Stimulated activated naive CD4-positive, alpha-beta T cell treated with Interleukin-2 at 50 U/mL for 16 hours (primary cell): ENCODE measurements at places on chromosomes 2 and 18.
A peak's percentile ranks its signal among the peaks of the same experiment; 100 is the strongest.

- DNase-seq: no peak
Measured at GRCh38 chr2:223633656-223634055, 31.5 kb upstream of the SCG2 start.

DNA sequence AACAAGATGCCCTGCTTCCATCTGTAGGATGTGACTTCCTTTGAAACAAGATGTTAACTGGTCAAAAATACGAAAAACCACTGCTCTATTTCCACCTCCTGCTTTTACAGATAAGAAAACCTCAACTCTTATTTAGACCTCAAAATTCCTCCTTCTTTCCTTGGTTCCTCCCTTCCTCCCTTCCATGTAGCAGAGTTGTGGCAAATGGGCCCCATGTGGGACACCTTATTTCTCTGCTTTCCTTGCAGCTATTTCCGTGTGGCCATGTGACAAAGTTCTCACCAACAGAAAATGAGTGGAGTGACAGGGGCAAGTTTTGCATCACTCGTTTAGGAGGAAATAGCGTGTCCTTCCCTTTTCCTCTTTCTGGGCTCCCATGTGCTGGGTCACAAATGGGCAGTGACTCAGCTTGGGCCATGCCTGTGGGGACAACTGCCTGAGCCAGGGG lies 69.4 kb upstream of the SMAD2 start:
- no peak for DNase-seq

DNA sequence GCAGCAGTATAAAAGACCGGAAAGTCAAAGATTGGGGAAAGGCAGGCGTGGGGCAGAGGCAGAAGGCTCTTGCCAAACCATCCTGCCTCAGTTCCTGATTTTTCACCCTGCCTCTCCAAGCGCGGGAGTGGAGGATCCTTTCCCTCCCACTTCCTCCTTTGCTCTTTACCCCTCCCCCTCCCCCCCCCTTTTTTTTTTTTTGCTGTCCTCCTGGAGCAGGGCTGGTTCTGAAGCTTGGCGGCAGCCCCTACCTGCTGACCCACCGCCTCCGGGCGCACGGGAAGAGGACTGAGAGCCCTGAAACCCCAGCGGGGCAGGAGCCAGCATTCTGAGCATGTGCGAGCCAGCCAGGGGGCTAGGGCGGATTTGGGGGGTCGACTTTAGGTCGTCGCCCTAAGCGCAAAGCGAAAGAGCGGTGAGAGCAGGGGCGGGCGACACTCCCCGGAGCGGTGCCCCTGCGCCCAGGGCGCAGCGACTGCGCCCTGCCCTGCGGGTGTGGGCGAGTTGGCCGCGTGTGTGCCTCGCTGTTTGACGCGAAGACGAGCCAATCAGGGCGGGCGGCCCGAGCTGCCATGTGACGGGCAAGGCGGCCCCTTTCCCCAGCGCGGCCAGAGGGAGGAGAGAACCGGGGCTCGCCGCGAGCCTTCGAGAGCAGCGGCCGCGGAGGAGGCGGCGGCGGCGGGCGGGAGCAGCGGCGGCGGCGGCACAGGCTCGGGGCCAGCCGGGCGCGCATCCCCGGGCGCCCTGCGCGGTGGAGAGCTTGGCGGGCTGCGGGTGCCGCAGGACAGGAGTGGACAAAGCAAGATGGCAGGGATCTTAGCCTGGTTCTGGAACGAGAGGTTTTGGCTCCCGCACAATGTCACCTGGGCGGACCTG lies at the start of gene CERS6:
Gene CERS6, plus strand, starts transcription at position 628 of the 876 bp plus-strand sequence. Its CDS starts 177 bp downstream, at position 805.
- peak; percentile 73 for DNase-seq

DNA sequence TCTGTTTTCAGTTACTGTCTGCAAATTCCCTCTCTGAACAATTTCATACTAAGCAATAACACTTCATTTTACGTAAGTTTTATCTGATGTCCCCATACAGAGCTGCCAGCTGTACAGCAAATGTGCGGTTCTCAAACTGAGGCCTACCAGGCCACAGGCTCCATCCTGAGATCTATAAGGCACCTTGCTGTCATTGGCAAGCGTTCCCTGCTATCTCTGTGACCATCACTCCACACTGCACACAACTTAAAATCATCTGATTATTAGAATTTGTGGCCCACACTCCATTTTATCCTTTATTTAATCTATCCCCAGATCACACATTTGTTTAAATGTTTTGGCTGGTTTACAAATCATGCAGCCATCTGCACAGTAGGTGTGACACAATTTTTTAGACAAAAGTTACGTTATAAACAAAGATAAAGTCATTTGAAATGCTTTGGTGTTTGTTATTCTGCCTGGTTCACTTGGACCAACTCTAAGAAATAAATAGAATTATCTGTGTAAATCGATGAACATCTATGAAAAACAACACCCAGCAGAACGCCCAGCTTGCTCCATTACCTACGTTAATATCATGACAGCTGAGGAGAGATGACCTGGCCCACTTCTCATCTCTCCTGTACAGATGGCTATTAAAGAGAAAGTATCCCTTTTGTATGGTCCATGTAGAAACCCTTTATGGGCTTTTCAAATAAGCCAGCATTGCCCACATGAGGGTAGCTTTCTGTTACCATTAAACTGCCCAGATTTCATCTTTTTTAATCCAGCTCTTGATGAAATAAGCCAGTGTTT lies 162.4 kb downstream of the ZNF521 start:
- DNase-seq: no peak

- DNase-seq: no peak
Measured at GRCh38 chr18:44826418-44827259, 146.0 kb downstream of the SETBP1 start.

DNA sequence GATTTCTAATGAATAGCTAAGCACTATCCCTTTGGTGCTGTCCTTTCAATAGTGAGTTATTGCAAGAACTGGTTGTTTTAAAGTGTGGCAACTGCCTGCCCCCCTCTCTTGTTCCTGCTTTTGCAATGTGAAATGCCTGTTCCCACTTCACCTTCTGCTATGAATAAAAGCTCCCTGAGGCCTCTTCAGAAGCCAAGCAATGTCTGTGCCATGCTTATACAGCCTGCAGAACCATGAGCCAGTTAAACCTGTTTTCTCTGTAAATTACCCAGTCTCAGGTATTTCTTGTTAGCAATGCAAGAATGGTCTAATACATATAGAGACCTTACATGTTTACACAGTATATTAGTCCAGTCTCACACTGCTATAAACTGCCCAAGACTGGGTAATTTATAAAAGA lies 15.0 kb upstream of the METTL21A start:
- DNase-seq: no peak

GRCh38 chr18:49183921-49184320 lies 233.2 kb upstream of the SMAD7 start:
- DNase-seq: no peak

DNA sequence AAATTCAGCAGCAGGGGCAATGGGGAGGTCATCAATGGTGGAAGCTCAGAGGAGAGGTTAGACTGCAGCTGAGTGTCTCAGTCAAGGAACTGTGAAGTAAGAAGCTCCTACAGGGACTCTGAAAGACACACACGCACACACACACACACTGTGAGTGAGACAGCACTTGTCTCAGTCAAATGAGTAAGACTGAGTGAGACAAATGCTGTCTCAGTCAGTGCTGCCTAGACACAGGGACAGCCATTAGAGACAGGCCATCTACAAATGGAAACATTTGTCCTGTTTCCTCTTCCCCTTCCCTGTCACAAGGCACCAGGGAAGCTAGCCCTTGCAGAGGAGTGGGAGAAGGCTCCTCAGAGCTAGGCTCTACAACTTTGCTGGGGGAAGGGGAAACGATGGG lies 577.4 kb upstream of the GCFC2 start:
- DNase-seq: no peak

DNA sequence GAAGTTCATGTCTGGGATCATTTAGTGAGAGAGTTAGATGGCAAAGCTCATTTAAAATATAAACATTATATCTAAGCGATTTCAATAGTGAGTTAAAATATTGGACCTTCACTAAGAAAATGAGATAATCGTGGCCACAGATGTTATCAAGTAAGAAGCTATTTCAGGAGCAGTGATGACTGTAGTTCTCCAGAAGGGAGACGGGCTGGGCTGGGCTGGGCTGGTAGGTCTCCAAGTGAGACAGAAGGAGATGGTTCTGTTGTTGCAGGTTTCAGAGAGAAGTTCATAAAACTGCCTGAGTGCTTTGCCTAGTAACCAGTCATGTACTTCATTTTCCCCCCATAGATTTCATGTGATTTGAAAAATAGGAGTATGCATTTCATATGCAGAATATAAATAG lies 130.1 kb upstream of the DAPL1 start:
- no peak for DNase-seq

DNA sequence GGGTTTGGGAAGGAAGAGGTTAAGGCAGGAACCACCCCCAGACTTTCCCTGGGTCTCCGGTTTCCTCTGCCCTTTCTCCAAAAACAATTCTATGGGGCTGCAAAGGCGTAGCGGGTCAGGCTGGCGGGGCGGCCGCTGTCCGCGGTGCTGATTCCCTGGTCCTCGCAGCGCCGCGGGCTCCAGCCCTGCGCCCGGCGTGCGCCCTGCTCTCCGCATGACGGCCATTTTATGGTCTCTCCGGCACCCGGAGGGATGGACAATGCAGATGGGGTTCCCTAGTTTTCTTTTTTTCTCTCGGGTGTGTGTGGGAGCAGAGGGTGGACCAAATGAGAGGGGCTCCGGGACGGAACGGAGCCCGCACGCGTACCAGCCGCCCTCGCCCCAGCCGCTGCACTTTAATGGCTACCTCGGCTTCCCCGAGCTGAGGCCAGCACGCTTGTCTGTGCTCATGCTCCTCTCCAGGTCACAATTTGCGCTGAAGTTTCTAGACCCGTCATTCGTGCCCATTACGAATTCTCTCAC lies 1.6 kb downstream of the ST8SIA3 start:
- no peak for DNase-seq

GRCh38 chr2:159186462-159186861 lies 100.0 kb downstream of the WDSUB1 start:
- no peak for DNase-seq
